Amniotic stem cell (primary cell): ENCODE measurements at places on chromosomes 3 and 15.

- peak; percentile 8 for DNase-seq
Measured at GRCh38 chr3:126472277-126473006, 3.2 kb downstream of the ZXDC start.

- no peak for DNase-seq
Measured at GRCh38 chr15:60116456-60117089, 112.5 kb downstream of the FOXB1 start.

GRCh38 chr3:189121092-189121491 lies 50.7 kb upstream of the TPRG1 start:
- DNase-seq, result no peak

GRCh38 chr3:64741341-64741740 lies 53.5 kb upstream of the ADAMTS9 start:
- DNase-seq, result no peak

- DNase-seq, result no peak
Measured at GRCh38 chr3:16883057-16883722, 1.6 kb upstream of the PLCL2 start.

DNA sequence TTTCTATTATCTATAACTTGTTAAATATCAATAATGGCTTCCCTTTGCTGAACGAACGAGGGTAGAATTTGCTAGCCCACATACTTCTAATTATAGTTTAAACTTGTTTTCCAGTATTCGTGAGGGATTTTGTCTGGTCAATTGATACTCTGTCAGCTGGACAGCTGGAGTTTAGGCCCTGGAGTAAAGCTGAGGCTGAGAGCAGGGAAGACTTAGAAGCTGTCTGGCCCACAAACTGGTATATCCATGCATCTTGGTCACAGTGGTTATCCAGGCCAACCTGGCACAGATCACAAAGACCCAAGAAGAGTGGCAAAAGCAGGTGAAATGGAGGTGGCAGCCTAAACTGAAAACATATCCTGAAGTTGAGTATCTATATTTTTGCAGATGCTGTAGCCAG lies 19.3 kb downstream of the ARHGAP31 start:
- DNase-seq, result no peak

DNA sequence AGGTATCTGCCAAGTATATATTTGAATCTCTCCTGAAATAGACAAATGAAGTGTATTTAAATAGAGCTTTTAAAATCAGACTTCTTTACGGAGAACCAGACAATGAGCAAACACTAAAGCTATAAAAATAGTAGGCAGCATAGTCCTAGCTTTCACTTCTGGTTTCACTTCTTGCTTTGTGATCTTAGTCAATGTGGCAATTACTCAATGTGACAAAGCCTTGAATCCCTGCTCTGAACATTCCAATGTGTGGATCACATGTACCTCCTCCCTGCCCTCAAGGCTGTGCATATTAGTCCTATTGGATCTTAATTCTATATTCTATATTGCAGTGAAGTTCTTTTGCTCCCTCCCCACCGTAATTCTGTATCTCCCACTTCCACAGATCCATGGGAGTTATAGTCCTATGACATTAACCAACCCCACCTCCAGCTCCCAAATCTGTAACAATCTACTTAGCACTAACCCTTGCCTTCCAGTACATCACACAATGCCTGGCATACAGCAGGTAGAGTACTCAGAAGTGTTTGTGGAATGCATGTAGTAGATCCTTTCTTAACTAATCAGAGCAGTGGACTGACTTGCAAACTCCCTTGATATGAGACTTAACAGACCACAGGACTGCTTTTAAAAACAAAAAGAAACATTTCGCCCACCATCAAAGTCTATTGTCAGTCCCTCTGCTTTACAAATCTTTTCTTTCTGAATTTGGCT lies 24.3 kb upstream of the CP start:
- DNase-seq, result peak; percentile 27

- DNase-seq, result no peak
Measured at GRCh38 chr3:194739498-194740284, 54.0 kb downstream of the FAM43A start.

- no peak for DNase-seq
Measured at GRCh38 chr3:62678841-62679240, 196.4 kb downstream of the CADPS start.

- no peak for DNase-seq
Measured at GRCh38 chr15:57440167-57440566, 63.9 kb downstream of the CGNL1 start.

- DNase-seq, result no peak
Measured at GRCh38 chr15:70141376-70142071, 43.8 kb upstream of the TLE3 start.

DNA sequence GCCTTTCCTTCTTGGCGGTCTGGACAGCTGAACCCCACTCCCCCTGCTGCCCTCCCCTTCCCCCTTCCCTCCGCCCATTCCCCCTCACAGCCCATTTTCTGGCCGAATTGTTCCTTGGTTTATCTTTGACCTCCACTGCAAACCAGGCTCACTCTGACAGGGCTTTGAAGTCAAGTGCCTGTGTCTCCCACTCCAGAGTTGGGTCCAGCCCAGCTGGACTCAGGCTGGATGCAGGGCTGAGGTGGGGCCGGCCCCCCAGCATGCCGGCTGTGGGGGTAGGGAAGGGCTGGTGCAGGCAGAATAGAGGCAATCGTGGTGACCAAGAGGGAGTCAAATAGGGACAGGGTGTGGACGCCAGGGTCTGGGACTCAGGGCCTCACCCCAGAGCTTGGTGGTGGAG lies 57.0 kb upstream of the MRPS22 start:
- no peak for DNase-seq

DNA sequence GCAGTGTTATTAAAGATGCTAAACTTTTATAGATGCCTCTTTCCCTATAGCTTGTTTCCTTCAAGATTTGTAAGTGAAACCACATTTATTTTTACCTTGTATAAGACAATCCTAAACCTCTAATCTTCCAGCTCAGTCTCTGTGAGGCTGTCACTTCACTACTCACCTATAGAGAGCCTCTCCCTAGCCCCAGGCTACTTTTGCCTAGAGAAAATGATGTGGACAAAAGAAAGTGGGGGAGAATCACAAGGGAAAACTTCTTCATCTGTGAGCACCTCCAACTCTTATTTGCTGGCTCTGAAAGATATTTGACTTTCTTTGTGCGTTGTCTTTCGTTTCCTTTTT lies 74.9 kb upstream of the SCN5A start:
- DNase-seq, result no peak

DNA sequence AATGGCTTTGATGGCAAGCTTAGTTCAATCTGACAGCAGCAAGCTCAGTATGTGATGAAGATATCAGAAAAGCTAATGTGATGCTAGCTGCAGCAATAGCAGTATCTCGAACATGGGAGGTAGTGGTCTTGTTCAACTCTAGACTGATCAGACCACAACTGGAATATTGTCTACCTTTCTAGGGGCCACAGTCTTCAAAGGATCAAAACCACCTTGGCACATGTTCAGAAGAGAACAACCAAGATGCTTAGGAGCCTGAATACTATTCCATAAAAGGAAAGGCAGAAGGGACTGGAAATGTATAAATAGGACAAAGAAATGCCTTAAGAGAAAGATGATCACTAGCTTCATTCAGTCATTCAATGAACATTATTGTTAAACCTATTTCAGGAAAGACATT lies 2.3 kb downstream of the C3orf70 start:
- DNase-seq, result no peak

DNA sequence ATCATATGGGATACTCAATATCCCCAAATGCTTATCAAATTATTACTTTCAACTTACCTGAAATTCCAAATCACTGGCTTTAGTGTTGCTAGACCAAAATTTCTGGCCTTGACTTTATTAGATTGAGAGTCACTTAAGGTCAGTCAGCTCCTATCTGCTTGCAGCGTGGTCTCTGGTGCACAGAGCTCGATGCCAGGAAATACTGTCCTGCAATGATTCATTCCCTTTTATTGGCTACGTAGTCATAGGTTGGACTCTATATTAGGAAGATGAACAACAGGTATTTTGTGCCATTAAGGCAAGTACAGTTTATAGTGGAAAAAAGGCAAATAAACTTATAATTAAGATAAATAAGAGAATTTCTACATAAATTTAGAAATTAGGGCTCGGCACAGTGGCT lies 378.6 kb upstream of the MCTP2 start:
- no peak for DNase-seq

GRCh38 chr15:95988574-95988887 lies 342.0 kb upstream of the NR2F2 start:
- no peak for DNase-seq

DNA sequence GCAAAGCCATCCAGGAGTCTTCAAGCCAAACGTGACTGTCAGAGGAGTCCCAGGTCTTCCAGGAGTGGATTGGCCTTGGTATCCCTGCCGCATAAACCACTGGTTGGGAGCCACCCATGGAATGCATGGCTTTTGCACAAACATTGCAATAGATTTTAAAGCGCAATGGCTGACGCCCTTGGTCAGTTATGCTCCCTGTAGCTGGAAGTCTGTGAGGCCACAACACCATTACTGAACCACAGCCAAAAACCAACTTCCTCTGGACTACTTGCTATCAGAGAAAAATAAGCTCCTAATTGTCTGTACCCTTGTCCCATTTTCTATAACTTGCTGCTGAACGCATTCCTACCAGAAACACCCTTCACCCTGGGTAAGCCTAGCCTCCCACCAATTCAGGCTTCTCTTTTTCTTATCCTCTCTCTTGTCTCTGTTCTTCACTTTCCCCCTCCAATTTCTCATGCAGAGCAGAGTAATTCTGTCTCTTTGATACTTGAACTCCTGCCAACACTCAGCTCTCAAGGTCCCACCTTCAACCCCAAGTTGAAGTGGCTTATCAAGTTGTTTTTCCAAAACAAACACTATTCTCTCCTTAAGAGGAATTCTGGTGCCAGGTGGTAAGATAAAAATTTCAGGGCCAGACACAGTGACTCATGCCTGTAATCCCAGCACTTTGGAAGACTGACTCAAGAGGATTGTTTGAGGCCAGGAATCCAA lies 176.4 kb upstream of the UBE2E1 start:
- no peak for DNase-seq

GRCh38 chr3:152835601-152836102 lies 721 bp downstream of the P2RY1 start:
- DNase-seq, result no peak

GRCh38 chr3:37024092-37024491 lies 30.8 kb downstream of the MLH1 start:
- no peak for DNase-seq

DNA sequence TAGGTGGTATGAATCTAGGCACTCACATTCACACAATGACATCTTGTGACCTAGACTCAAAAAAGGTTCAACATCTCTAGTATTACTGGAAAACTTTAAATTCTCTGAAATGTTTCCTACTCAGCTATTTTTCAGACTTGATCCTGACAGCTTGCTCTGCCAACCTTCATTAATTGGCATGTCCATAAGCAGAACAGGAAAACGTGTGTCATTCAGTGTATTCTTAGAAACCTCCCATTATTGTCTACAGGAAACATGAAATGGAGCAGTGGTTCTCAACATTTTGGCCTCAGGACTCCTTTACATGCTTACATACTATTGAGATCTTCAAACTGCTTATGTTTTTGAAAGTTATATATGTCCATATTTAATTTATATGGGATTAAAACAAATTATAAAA lies 363.2 kb downstream of the NAALADL2 start:
- no peak for DNase-seq

GRCh38 chr3:55611121-55611520 lies 124.0 kb upstream of the WNT5A start:
- DNase-seq, result no peak

- DNase-seq, result no peak
Measured at GRCh38 chr15:50066666-50067065, 52.4 kb downstream of the ATP8B4 start.
